H7 (cell line): ENCODE measurements at places on chromosomes 5 and 9. TPM values are rescaled to one million over a fixed set of nuclear protein-coding genes. Genes with fewer than 3 reads are reported as not detected.

DNA sequence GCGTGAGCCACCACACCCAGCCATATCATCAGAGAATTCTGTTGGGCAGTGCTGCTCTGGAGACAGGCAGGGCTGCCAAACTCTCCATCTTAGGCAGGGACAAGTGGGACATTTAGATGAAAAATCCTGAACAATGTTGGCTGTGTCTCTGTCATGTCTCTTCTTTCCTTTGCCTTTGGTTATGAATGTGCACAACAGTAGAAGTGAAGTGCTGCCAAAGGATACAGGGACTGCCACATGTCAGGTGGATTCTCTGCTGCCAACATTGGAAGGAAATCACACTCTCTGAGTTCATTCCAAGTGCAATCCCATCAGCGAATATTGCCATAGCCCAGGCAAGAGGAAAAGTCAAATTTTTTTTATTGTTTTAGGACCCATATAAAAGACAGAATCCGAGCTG is 348.8 kb downstream of the TRPM3 start:
- DNase-seq: no peak

DNA sequence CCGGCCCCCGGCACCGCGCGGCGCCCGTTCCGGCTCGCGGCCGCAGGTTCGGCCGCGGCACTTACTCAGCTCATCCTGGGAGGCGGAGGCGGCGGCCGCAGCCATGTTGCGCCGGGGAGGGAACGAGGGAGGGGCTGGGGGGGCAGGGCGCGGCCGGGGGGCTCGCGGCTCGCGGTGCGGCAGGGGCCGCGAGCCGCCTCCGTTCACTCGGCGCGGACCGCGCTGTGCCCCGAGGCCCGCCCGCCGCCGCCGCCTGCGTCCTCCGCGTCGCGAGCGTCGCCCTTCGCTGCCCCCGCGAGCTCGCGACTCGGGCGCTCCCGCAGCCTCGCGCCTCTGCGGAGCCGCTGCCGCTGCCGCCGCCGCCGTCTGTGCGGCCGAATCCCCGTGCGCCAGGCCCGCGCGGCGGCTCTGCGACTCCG is 735 bp downstream of the ECPAS start:
- DNase-seq: peak; percentile 91

DNA sequence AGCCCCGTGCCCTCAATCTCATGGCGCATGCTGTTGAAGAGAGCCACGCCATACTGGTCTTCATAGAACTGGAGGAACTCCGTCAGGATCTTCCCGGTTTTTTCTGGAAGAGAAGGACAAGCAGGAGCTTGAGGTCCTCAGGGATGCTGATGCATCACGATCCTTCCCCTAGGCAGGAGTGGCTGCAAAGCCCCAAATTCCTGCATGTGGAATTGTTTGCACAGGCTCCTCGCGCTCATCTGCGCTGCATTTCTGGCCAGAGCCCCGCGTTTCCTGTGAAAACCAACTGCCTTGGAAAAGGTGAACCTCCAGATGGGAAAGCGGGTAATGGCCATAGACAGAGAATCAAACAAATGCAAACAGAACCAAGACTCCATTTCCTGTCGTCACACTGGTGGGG is 80.4 kb downstream of the LRSAM1 start:
- DNase-seq: no peak

GRCh38 chr5:143318270-143318669 is 85.2 kb downstream of the NR3C1 start:
- DNase-seq: no peak

SEMA4D gene
- 17.0 and 23.6 TPM in 2 replicates for total RNA-seq

DNA sequence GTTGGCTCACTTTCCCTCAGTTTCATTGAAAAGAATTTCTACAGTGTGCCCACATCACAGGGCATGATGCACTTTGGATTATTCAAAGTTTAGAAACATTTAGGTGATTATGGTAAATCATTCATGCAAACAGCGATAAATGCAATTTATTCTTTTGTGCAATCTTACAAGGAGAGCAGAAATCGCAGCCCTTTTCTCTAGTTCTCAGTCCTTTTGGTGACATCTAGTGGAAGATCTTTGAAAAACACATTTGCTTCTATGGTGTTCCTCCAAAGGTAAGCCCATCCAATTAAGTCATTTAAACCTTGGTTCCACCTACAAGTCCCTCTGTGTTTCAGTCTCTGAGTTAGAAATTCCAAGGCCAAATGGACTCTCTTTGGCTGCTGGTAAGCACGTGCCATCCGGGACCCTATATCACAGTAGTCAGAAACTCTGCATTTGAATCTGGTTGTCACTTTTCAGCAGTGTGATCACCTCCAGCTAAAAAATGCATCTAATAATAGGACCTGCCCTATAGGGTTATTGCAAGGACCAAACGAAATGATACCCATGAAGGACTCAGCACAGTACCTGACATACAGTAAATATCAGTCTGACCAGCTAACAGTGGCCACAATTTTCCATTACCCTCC is 66.4 kb downstream of the MACROH2A1 start:
- DNase-seq: peak; percentile 86

DNA sequence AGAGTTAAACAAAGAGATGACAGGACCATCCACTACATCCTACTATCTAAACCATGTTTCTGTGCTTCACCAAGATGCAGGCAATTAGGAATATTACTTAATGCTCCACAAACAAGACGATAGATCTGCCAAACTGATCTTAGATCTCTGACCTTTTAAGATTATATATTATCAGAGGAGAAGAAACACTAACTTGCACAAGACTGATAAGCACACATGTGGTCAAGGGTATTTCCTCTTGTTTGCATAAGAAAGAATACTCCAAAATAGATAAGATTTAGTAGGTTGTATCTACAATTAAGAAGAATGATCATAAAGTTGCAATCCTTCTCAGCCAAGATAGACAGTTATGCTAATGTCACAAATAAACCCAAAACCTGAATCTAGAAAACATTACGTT is 601.0 kb upstream of the ACO1 start:
- no peak for DNase-seq

GRCh38 chr5:180590543-180591310 is 572 bp downstream of the SCGB3A1 start:
- DNase-seq: peak; percentile 76

GRCh38 chr5:560792-561166 is 36.5 kb upstream of the SLC9A3 start:
- DNase-seq: peak; percentile 58

GRCh38 chr9:129556491-129557191 is 64.3 kb downstream of the C9orf50 start:
- DNase-seq: peak; percentile 52

DNA sequence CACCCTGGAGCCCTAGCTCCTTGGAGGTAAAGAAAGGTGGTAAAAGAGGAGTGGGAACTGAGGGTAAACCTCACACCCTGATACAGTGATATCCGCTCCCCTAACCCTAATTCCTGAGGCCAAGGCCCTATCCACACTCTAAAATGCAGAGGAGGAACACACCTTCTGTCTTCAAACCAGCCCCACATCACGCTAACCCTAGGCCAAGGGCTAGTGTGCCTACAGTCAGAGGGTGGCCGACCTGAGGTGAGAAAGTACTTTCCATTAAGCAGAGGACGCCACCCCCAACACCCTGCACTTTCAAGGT is 590 bp downstream of the HDAC3 start:
- DNase-seq: no peak

CAMK4 gene
- total RNA-seq: 2.5 and 2.7 TPM in 2 replicates

ARL14EPL gene
- not detected in 2 replicates for total RNA-seq

DNA sequence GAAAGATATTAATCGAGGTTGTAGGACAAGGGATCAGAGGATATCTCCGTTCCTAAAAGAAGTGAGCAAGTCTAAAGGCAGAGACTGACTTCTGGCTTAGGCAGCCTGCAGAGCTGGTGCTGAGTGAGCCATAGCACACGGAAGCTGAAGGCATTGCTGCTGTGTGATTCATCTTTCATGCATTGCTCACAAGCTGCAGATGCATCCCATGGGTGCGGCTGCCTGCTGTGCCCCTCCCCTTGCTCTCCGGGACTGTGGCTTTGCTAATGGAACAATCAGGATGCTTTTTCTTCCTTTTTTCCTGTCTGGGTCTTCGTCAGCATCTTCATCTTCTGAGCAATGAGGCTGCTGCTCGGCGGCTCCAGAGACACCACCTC is 341.4 kb downstream of the DIRAS2 start:
- no peak for DNase-seq

GRCh38 chr5:73031839-73032238 is 76.0 kb downstream of the FCHO2 start:
- DNase-seq: no peak

DNA sequence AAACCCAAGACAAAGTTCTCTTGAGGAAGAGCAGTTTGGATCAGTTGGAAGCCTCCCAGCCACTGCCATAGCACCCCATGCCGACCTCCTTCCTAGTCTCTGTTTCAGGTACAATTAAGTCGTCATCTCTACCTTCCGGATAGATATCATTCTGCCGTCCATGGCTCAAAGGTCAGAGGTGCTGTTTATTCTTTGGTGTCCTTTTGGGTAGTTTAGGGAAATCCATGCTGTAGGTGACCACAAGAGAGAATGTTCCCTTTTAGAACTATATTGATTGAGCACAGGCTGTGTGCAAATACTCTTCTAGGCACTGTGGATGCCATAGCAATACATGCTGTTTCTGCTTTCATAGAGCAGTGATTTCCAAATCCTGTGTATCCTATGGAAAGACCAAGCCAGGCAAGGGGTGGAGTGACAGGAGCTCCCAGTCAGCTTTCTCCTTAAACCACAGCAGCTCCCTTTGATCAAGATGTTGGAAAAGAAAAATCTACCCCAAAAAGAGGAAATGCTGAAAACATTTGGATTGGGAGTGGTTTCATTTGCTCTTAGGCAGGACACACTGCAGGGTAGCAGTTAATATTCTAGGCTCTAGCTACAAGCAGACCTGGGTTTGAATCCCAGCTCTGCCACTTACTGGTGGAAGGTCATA is 127.9 kb downstream of the PALM2AKAP2 start:
- no peak for DNase-seq
